Hematopoietic multipotent progenitor cell (in vitro differentiated cells): ENCODE measurements at places on chromosomes 7 and 10.

DNA sequence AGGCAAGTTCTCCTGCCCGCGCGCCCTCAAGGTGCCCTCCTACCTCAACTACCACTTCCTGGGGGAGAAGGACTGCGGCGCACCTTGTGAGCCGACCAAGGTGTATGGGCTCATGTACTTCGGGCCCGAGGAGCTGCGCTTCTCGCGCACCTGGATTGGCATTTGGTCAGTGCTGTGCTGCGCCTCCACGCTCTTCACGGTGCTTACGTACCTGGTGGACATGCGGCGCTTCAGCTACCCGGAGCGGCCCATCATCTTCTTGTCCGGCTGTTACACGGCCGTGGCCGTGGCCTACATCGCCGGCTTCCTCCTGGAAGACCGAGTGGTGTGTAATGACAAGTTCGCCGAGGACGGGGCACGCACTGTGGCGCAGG lies 1.4 kb downstream of the FZD1 start:
- DNase-seq: no peak

- no peak for DNase-seq
These were observed 30.0 kb downstream of the MGMT start for GRCh38 chr10:129497013-129497412.

DNA sequence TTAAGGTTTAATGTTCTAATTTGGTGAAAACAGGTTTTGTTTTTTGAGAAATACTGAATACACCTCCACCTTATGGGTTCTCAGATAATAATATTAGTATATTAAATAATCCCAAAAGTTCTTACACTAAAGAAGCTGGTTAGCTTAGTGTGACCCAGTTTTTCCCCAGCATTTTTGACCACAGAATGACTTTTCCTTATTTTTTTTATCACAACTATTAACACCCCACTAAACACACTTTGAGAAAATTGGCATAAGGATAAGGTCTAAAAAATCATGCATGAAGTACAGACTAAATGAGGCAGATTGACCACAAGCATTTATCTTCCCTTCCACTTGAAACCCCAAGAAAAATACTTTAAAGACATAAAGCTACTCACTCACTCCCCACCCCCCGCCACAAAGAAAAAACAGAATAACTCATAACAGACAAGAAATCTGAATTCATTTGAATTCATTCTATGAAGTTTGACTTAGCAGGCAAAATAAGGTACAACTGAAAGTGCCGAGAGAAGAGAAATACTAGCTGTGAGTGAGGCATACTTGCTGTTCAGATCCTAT lies 49.7 kb upstream of the WNT16 start:
- no peak for DNase-seq

DNA sequence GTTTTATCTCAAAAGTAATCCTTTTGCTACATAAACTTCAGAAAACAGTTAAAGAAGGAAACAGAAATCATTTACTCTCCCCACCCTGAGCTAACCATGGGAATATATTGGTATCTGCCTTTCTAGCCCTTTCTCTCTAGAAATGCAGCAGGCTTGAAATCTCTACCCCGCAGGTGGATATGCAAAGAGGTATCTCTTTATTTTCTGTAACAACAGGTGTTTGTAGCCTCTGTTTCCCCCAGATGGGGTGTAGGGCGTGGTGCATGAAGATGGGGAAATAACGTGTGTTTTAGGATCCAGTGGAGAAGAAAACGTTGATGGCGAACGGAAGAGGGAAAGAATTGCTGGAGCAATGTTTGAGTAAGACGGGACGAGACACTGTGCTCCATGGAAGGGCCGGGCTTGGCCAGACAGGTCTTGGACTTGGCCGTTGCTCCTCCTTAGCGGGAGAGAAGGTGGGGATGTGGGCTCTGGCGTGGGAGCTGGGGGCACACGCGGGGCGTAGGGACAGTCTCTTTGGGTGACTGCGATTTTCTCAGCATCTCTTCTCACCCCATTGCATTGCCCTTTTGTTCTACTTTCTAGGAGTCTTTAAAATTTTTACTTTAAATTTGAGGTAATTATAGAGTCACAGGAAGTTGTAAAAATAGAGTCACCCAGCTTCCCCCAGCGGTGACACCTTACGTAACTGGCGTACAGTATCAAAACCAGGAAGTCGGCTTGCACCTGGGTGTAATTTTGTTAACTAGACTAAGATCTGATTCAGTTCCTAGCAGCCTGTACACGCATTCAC lies 82.9 kb downstream of the ELFN1 start:
- DNase-seq: no peak

DNA sequence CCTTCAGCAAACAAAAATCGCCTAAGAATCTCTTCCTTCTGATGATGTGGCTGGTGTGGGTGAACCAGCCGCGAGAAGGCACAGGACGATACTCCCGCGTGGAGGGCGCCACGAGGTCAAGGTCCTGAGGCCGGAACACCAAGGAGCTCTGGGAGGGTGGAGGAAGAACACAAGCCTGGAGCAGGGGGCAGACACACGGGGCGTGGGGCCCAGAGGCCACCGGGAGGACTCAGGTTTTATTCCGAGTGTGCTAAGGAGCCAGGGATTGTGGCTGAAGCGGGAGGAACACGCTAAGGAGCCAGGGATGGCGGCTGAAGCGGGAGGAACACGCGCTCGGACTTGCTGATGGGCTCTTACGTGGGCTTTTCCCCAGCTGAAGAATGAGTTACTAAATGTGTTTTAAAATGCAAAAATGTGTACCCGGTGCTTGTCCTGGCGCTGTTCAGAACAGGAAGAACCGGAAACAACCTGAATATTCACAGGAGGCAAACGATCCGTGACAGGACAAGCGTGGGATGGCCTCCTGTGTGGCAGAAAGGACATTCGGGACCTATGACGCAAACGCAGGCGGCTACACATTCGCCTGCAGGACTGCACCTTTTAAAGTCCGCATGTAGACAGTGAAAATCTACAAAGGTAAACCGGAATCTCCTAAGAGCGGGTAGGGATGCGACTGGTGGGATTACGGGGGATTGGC lies 64.0 kb downstream of the MAD1L1 start:
- DNase-seq: no peak

GRCh38 chr7:25770670-25771069 lies 381.3 kb upstream of the NFE2L3 start:
- no peak for DNase-seq

- no peak for DNase-seq
These were observed 14.9 kb upstream of the ARPC1B start for GRCh38 chr7:99359465-99360154.

DNA sequence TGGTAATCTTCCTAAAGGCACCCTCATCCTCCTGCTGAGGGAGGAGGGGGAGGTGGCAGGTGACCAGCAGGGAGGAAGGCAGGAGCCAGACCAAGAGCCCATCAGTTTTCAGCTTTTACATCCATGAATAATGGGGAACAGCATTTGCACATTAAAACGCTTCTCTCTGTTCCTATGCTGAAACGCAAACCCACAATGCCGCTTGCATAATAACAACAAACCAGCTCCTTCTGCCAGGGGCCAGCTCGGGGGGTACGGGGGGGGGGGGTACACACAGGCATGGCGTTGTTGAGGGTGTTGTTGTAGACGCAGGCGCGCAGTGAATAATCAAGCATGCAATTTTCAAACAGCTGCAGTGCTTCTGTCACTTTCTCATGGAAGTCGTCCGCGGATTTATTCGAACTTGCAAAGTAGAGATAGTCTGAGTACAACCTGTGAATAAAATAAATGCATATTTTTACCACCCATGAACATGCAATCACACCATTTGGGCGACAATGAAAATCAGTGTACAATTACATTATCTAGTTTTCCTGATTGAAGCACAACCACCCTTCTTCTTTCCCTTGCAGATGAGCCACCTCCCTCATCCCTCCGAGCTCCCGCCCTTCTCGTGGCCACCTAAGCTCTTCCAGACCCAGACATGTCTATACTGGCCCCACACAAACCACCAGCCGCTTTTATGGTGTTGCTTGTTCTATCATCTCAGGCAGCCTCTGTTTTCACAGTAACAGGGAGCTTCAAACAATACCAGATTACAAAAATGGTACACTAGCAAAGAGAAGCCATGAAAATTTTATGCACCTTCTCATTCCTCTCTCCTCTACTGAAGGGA lies 72.2 kb downstream of the CHST15 start:
- no peak for DNase-seq

- DNase-seq: no peak
These were observed 74.6 kb downstream of the WDFY4 start for GRCh38 chr10:48759113-48759901.

DNA sequence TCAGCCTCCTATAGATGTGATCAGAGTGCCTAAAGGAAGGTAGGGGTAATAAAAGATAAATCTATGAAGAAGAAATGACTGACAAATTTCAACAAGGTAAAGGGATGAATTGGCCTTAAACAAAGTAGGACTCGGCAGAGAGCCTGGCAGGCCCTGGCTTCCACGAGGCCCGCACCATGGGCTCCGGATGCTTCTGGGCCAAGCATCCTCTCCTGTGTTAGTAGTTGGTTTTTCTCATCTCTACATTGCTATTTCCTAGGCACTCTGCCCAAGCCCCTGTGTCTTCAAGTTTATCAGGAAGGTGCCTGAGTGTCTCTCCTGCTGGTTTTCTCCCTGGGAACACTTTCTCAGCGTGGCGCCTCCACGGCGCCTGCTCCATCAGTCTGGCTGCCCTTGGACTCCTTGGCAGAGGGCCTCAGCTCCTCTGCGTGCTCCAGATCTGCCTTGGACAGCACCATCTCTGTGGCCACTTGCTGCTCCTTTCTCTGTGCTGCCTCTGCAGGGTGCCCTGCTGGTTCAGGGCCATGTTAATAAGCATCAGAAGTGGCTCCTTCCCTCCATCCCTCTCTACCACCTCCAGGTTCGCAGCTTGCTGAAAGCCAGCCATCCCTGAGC lies 413.3 kb upstream of the DPP6 start:
- DNase-seq: no peak

DNA sequence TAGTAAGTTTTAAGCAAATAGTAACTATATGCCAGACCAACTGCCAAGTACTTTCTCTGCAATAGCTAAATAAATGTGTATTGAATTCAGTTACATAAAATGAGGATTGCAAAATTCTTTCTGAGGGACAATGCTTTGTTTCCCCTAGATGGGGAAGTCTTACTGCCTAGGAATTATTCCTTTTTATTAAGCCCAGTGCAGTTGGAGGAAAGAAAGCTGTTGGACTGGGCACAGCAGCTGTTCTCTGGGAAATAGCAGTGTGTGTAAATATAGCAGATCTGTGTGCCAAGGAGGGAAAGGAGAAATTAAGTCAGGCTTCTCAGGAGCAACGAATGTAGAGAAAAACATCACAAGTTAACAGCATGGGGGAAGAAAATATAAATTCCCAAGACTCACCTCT lies 77.1 kb downstream of the SEC23IP start:
- no peak for DNase-seq

- DNase-seq: no peak
These were observed 1059.1 kb downstream of the SORCS3 start for GRCh38 chr10:105700218-105700617.

GRCh38 chr10:69222157-69223027 lies 2.3 kb downstream of the HKDC1 start:
- peak; percentile 62 for DNase-seq

DNA sequence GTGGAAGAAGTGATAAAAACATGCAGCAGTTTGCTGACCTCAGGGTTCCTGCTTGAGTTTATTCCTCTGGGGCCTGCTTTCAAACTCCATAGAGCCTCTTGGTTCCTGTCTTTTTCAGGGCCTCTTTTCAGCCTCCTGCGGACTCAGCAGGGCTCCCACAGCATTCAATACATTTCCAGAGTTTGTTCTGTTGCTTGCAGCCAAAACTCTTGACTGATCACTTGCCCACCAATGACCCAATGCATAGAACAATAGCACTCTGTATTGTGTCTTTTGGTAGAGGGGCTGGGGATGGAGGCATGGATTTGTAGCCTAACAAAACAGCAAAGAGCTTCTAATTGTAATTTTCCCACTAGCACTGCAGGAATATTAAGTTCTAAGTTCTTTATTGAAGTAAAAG lies 50.8 kb upstream of the CREB5 start:
- DNase-seq: no peak

GRCh38 chr10:28892818-28893547 lies 215.7 kb downstream of the BAMBI start:
- no peak for DNase-seq

GRCh38 chr7:82044497-82045080 lies 274.7 kb upstream of the HGF start:
- DNase-seq: peak; percentile 37

DNA sequence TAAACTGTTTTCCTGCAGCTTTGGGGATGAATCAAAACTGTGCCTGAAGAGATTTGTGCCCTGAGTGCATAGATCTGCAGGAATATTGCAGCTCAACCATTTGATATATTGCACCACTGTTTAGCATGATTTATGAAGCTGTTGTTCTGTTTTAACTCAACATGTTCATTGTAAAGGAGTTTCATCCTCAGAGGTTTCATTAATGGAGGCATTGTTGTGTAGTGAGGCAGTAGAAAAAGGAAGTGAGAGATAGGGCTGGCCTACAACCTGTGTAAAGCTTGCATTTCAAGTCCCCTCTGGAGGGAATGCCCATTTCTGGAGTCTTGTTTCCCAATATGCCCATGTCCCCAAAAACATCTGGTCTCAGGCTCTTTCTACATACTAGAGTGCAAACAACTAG lies 67.5 kb downstream of the DNAJC12 start:
- no peak for DNase-seq

GRCh38 chr7:142414135-142414534 lies 156.3 kb upstream of the PRSS58 start:
- no peak for DNase-seq

DNA sequence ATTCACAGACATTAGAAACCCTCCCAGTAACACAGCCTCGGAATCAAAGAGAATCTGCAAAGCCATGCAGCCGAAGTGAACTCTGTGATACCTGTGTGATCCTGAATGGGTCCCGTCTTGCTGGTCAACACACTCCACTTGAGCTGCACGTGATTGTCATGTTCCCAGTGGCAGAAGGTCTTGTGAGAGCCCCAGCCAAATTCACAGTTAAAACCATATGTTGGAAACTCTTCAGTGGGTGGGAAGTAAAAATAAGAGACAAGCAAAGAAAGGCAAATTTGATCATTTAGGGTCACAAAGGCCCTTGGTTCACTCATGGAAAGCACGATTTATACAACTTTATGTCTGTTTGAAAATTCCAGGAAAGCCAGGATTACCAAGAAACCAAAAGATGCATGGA lies 142.3 kb downstream of the NRP1 start:
- no peak for DNase-seq

GRCh38 chr10:6458814-6459213 lies 121.3 kb downstream of the PRKCQ start:
- DNase-seq: no peak

DNA sequence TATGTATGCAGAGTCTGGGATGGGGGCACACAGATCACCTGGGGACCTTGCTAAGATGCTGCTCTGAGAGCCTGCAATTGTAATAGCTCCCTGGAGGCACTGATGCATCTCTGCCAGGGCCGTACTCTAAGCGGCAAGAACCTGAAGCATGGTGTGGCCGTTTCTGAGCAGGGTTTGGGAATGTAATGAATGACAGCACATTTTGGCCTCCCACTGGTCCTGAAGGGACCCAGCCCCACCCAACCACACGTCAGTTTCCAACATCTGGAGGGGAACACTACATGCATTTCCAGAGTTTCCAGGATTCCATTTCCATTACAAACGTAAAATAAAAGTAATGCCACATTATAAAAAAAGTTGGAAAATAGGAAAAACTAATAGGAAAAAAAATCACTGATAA lies 14.0 kb downstream of the ZCCHC24 start:
- DNase-seq: no peak

GRCh38 chr10:57716884-57717283 lies 550.8 kb downstream of the IPMK start:
- DNase-seq: no peak

GRCh38 chr7:111711426-111712065 lies 149.3 kb upstream of the IMMP2L start:
- no peak for DNase-seq
